IMR-90 (cell line): ENCODE measurements at places on chromosomes 5 and 9. TPM values are rescaled to one million over a fixed set of nuclear protein-coding genes. Genes with fewer than 3 reads are reported as not detected.

DNA sequence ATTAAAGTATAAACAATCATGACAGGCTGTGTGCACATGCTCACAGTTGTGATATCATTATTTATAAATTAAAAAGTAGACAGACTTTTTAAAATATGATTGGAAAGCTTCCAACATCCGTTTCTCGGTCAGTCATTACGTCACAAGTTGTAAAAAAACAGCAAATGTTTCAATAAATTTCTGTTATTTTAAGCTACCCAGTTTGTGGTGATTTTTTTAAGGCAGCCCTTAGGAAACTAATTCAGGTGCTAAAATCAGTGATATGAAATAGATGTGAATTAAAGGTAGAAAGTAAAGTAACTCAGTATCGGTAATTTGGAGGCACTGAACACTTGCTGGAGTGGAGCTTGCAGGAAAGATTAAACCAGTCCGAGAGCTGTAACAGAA lies 1.2 kb downstream of the CCNH start:
- peak overlapping the region; percentile 89 for H3K27ac ChIP-seq
- no peak for DNase-seq
- H3K27me3 ChIP-seq, result no peaks in the 10 kb centered on the region

Gene ANKRD31
- total RNA-seq, result under 0.01 TPM in 2 replicates

Gene CYLC2
- not detected in 2 replicates for total RNA-seq

Gene MLANA
- not detected in 2 replicates for total RNA-seq

Gene C7
- total RNA-seq, result 0.54 and 0.83 TPM in 2 replicates

Gene PCA3
- not detected in 2 replicates for total RNA-seq
